ENCODE measurements at places on chromosomes 2 and 18.
A peak's percentile ranks its signal among the peaks of the same experiment; 100 is the strongest.

GRCh38 chr18:27057519-27058234 lies 127.4 kb downstream of the CHST9 start:
- no peak for DNase-seq

GRCh38 chr2:19456705-19457309 lies 98.4 kb upstream of the OSR1 start:
- no peak for DNase-seq

DNA sequence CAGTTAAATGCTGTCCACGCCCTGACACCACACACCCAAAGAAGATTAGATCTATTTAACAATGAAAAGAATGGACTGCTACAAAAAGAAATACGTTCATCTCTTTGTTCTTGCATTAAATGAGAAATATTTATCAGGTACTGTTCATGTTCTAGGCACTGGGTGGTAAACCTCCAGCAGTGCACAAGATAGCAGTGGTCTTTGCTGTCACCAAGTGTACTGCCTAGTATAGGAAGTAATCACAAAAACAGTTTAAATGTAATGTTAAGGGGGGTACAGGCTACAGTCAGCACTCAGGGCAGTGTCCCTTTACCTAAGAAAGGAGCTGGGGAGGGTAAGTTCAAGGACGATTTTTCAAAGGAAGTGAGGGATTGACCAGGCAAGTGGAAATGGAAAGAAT lies 443.6 kb downstream of the PARD3B start:
- no peak for DNase-seq

DNA sequence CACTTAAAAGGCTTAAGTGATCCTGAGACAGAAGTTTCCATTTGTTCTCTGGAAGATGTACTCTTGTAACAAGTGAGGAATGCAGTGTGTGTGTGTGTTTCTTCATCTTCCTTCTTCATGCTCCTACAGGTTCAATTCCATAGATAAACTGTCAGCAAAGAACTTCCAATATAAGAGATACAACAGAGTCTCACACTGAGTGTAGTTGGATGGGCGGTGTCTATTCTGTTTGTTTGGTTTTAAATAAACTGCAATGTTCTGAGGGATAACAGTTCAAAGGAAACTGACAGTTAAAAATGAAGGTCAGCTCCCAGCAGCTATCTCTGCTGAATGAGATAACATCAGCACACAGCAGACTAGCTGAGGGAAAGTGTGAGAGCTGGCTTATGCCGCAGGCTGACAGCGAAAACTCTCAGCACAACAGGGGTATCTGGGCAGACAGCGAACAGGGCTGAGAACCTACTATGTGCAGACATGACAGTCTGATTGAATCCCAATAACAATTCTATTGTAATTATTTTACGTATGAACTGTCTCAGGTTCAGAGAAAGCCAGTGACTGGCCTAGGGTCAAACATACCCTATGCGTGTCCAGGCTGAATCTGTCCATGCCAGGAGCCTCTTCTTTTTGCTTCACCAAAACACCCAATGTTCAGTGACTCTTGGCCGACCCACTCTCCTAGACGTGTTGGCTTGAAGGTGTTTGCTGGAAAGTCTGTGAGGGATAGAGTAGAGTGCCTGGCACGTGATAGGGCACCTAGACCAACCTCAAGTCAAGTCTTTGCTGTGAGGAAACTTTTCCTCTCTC lies 201.9 kb upstream of the TRIB2 start:
- DNase-seq, result no peak

- DNase-seq, result no peak
Measured at GRCh38 chr18:56240405-56240804, 398.0 kb downstream of the TXNL1 start.

GRCh38 chr2:131058920-131059319 lies 34.3 kb downstream of the FAM168B start:
- DNase-seq, result no peak

DNA sequence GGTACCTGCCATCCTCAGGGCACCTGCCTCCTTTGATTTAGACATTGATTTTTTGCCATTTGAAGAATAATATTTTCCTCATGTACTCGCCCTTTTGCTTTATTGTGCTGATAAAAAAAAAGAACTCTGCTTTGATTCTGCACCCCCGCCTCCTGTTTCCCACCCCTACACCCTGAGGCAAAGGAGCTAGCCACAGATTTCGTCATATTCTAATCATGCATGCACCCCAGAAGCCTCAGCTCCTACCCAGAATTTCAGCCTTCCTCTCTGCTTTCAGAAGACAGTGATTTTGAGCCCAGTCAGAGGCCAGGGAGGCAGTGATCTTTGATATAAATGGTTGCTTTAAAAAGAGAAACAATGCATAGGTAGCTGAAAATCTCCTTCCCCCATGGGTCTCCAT lies 329.0 kb downstream of the PTPRM start:
- DNase-seq, result no peak

- peak; percentile 6 for DNase-seq
Measured at GRCh38 chr2:145598434-145598833, 1078.5 kb upstream of the ZEB2 start.

DNA sequence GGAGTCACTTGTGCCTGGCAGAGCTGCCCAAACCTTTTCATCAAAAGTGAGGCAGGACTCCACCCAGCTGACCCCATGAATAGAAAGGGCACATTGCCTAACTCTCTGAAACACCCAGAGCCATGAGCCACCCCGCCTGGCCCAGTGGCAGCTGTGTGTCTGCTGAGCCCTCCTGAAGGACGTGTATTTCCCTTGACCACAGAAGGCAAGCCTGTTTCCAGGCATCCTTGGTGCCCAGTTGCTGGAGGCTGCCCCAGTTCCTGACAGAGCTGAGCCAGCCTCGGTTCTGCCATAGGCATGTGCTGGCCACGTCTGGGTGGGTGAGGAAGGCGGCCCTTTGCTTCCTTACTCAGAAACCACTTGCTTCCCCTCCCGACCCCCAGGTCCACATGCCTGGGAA lies 124.7 kb upstream of the GLI2 start:
- DNase-seq, result no peak

- DNase-seq, result no peak
Measured at GRCh38 chr2:53856272-53856671, 3.5 kb downstream of the GPR75 start.

GRCh38 chr2:39368846-39369245 lies 68.2 kb downstream of the MAP4K3 start:
- DNase-seq, result no peak

DNA sequence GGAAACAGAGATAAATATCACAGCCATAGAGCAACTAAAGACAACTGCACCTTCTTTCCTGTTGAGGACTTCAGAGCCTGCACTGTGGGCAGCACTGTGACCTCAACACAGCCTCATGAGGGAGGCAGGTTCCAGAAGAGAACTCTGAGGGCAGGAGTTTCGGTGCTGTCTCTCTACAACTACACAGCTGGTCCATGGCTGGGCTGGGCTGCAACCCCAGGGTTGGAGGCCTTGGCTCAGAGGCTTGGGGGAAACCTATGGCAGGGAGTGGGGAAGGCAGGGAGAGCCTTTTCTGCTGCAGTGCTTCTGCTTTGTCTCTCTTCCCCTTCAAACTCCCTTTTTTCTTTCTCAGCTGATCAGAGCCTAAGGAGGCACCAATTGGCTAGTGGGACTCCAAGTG lies 66.5 kb downstream of the MRO start:
- no peak for DNase-seq

- peak; percentile 89 for DNase-seq
Measured at GRCh38 chr2:177264693-177265587, at the start of gene NFE2L2. Gene NFE2L2 (minus strand): TSS chr2:177264727. CDS start chr2:177264576, 151 bp downstream.

- no peak for DNase-seq
Measured at GRCh38 chr2:39124746-39125057, 3.9 kb upstream of the SOS1 start.

DNA sequence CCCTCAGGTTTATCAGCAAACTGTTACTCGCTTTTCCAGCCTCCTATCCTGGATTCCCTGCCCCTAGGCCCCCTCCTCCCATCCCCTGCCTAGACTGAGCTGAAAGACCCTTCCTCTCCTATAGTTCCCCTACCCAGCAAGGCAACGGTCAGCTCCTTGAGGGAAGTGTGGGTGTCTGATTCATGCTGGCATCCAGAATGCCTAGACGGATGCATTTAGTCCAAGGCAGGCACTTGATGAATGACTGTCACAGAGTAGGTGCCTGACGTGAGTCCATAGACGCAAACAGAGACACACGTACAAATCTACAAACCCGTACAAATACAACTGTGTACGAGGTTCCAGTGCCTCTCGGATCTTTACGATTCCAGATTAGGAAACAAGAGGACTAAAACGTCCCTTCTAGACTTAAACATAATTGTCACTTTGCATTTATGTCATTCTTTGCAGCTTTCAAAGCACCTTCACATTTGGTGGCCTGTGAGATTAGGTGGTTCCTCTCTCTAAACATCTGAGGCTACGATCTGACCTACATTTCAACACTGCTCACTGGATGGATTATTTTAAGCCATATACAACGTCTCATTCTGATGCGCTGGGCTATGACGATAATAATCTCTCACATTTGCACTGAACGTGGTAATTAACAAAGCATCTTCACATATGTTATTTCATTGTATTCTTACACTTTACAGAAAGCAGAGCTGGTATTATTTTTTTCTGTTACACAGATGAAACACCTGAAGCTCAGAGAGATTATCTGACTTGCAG lies 36.7 kb downstream of the DNMT3A start:
- no peak for DNase-seq

- DNase-seq, result no peak
Measured at GRCh38 chr18:21262244-21262643, 20.2 kb downstream of the GREB1L start.
